Dermis lymphatic vessel endothelial cell (primary cell): ENCODE measurements at places on chromosomes 1 and 21. TPM values are rescaled to one million over a fixed set of nuclear protein-coding genes. Genes with fewer than 3 reads are reported as not detected.

AIRE gene
- total RNA-seq, result not detected in 2 replicates

REG4 gene
- not detected in 2 replicates for total RNA-seq

WLS gene
- 20.3 and 25.6 TPM in 2 replicates for total RNA-seq

FAM72A gene
- total RNA-seq, result 4.6 and 6.3 TPM in 2 replicates

DPYD gene
- total RNA-seq, result 3.9 and 14.9 TPM in 2 replicates

RNU1-4 gene
- under 0.01 and 8,230 TPM in 2 replicates for total RNA-seq

SPRR1B gene
- total RNA-seq, result not detected in 2 replicates

CD1C gene
- total RNA-seq, result not detected in 2 replicates

UMODL1 gene
- not detected in 2 replicates for total RNA-seq
